Fibroblast of skin of back (primary cell): ENCODE measurements at places on chromosomes 5 and 9.

DNA sequence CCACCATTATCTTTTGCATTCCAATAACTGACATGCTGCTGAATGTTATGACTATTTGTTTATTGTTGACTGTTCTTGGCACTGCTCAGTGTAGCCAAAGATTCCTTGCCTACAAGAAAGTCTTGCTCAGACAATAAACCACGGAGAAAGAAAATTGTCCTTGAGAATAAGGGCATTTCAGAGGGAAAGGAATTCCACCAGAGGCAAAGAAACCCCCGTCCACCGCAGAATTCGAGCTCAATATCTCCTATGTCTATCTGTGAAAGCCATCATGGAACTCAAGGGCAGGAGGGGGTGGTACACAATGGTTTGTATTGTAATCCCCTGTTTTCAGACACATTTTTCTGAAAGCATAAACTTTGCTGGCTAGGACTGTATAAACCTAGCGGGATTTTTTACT lies 70.3 kb upstream of the ADAMTS16 start:
- DNase-seq: no peak

DNA sequence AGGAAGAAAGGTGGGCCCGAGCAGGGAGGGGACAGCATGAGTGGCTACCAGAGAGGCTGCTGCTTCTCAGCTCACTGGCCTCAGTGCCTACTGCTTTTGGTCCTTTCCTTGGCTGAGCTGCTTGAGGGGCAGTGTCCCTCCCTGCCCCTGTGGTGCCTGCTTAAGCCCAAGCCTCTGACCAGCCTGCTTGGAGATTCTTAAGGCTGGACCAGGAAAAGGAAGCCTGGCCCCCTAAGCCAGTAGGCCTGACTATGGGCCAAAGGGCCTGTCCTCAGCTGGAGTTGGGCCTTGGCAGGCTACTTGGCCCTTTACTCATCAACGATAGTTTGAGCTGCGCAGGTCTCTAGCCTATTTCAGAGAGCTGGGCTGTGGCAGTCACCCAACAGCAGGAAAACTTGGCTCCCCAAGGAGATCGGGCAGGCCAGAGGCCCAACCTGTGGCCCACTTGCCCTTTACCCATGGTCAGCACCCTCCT lies 24.9 kb downstream of the TCF7 start:
- no peak for DNase-seq

GRCh38 chr9:122342323-122343050 lies 28.3 kb upstream of the PTGS1 start:
- DNase-seq: no peak

DNA sequence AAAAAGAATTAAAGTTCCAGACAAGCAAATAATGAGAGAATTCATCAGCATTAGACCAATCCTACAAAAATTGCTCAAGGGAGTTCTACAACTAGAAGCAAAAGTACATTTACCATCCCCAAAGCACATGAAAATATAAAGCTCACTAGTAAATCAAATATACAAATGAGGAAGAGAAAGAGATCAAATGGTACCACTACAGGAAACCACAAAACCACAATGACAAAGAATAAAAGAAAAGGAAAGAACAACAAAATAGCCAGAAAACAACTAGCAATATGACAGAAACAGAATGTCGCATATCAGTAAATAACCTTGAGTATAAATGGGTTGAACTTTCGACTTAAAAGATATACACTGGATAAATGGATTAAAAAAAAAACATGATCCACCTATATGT lies 739.0 kb downstream of the DTWD2 start:
- DNase-seq: no peak

DNA sequence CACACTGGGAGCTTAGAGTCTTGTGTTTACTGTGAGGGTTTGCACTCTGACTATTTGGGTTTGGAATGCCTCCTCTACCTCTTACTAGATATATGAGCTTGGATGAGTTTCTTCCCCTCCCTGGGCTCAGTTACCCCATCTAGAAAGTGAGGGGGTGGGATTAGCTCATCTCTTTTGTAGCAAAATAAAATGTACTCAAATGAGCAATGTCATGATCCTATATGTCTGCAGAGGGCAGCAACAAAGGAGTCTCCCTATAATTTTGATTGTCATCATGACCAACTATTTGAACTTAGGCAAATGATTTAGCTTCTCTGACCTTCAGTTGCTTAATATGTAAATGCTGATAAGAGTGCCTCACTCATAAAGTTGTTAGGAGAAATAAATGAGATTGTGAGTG lies 109.0 kb downstream of the DPYSL3 start:
- no peak for DNase-seq

- no peak for DNase-seq
Measured at GRCh38 chr9:96559339-96559943, 60.2 kb downstream of the CDC14B start.

DNA sequence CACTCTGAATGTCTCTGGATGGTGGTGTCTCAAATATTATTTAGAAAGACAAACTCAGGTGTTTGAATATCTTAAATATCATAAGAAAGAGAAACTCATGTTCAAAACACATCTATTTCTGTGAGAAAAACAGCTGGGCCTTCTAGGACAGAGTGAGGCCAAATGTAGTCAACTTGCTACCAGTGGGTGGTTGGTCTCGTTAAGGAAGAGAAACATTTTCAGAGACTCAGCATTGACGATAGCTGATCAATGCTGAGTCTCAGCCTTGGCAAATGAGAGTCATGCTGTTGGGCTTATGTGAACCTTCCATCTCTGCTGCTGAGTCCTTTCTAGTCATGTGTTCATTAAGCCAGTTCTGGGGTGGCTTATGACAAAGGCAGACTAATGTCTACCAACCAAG lies 418.0 kb downstream of the CETN3 start:
- DNase-seq: no peak

DNA sequence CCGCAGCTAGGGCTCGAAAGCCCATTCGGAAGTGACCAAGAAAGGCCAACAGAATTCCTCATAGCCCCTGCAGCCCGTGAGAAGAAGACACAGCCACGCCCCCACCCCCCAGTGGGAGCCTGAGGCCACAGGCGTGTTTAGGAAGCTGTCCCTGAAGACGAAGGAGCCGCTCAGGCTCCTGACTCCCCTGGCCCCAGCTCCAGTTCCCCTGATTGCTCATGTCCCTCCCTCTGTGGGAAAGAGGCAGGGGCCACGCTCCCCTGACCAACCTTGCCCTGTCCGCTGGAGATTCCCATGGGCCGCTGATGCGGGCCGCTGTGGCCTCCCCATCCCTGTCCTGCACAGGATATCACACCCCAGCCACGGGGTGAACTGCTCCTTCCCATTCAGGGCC lies 13.6 kb downstream of the ROPN1L start:
- no peak for DNase-seq

GRCh38 chr9:77663754-77664153 lies 15.6 kb upstream of the GNA14 start:
- DNase-seq: no peak

DNA sequence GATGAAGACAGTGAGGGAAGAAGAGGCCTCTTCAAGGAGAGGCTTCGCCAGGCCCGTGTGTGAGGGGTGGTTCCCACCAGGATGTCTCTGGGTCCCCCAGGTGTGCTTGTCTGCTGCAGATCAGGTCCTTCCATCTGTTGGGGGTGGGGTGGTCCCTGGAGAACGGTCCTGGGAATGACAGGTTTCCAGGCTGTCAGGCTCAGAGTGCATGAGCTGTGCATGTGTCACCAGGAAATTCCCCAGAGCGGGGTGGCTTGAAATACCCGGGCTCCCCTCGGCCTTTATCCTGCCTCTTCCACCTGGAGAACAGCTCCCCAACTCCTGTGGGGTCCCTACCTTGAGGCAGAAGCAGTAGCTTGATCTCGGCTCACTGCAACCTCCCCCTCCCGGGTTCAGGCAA lies 118.8 kb downstream of the GAPVD1 start:
- no peak for DNase-seq

DNA sequence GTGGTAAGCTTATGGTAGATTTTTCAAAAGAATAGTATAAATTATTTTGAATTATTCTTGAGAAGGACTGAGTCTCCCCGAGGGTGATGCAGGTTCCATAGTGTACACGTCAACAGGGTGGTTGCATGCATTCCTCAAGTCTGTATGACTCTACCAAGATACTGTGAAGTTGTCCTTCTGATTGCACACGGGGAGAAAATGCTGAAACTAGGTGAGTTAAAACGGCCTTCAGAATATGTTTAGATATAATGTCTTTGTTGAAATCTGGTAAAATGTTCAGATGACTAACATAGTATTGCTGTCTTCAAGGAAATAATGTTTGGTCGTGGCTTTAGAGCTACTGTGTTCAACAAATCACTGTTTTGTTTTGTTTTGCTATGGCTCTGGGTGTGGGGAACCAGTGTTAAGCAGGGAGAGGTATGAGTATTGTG lies 22.4 kb upstream of the TNFAIP8 start:
- DNase-seq: no peak

GRCh38 chr5:174750711-174751110 lies 26.3 kb downstream of the MSX2 start:
- peak; percentile 86 for DNase-seq

DNA sequence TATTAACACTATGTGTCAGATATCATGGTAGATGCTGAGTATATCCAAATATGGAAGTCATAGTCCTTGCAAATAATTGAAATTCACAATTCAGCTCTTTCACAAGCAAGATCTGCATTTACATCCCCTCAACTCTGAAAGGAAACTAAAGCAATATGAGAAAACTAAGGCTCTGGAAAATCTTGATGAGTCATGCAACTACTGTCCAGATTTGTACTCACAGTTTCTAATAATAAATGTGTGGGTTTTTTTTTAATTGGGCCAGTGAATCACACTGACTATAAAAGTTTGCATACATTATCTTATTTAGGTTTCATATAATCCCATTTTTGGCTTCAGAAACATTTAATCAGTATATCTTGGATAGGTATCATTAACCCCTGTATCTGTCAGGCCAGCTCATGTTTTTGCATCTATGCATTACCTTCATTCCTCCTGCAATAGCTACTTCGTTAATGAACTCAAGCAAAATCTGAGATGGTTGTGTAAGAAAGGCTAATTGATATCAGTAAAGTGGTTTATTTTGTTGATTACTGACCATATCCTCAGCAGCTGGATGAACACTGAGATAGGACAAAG lies 58.7 kb upstream of the PRR16 start:
- DNase-seq: peak; percentile 87

DNA sequence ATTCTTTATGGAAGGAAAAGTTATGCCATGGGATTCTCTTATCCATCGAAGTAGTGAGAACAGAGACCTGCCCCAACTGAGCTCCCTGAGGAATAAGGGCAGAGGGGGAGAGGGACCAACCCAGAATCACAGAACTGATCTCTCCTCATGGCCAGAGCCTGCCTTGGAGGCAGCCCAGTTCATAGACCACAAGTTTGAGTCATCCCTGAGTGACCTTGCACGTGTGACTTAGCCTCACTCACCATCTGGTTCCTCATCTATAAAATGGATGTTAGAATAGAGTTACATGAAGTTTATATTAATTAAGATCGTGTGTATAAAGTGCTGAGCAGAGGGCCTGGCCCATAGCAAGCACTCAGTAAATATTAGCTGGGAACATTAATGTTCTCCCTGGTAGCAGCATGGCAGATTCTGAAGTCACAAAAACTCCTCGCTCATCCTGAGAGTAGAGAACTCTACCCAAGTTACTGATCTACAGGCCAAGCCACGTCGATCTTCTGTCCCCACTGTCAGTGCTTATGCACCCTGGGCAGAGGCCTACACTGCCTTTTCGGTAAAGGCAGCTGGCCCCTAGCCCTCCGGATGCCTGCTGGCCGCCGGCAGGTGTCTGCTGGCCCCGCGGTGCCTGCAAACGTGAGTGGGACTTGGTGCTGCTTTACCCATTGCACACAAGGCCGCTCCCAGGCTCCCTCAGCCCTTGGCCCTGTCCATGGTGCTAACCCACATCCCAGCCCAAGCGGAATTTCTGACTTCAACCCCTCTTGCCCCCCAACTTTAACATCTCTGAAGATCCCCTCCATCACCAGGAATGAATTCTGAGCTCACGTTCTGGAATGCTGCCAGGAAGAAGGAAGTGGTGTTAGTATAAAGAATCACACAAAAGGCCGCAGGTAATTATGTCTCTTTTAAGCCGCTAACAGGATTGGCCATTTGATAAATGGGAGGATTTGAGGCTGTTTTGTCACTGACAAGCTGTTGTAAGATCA lies 61.1 kb upstream of the ARAP3 start:
- DNase-seq: peak; percentile 38

- DNase-seq: no peak
Measured at GRCh38 chr9:38092656-38093055, 23.6 kb upstream of the SHB start.

GRCh38 chr5:154467655-154468354 lies 10.2 kb downstream of the HAND1 start:
- peak; percentile 58 for DNase-seq

DNA sequence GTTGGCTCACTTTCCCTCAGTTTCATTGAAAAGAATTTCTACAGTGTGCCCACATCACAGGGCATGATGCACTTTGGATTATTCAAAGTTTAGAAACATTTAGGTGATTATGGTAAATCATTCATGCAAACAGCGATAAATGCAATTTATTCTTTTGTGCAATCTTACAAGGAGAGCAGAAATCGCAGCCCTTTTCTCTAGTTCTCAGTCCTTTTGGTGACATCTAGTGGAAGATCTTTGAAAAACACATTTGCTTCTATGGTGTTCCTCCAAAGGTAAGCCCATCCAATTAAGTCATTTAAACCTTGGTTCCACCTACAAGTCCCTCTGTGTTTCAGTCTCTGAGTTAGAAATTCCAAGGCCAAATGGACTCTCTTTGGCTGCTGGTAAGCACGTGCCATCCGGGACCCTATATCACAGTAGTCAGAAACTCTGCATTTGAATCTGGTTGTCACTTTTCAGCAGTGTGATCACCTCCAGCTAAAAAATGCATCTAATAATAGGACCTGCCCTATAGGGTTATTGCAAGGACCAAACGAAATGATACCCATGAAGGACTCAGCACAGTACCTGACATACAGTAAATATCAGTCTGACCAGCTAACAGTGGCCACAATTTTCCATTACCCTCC lies 66.4 kb downstream of the MACROH2A1 start:
- peak; percentile 65 for DNase-seq

DNA sequence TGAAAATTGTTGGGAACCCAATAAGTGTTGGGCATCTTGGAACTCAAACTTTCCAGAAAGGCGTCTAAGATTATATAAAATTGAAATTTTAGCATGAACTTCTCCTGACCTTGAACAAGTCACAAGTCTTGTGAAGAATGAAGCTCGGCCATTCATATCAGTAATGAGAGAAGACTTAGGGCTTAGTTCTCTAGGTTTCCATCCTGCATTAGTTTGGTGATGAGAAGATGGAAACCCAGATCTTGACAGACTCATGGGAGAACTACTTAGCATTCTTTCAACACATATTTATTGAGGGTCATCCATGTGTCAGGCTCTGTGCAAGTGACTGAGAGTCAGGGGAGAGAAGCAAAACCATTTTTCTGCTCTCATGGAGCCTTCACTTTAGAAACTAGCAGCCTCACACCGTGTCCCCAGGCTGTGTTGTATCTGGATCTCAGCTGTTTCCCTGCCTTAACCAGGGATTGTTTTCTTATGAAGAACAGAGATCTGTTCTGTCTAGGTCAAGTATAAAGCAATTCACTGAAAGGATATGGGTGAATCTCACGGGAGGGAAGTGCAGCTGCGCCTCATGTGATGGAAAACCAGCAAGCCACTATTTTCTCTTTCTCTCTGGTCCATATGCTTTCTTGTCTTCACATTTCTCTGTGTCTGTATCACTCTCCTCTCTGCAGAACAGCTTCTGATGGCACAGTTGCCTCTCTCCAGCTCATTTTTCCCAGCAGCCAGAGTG lies 3.4 kb downstream of the GARNL3 start:
- DNase-seq: no peak

- peak; percentile 30 for DNase-seq
Measured at GRCh38 chr9:32723789-32724325, 59.5 kb upstream of the TMEM215 start.
